ENCODE measurements at places on chromosomes 6 and 20.

GRCh38 chr6:139744891-139745290, 370.4 kb upstream of the CITED2 start:
- DNase-seq: no peak

DNA sequence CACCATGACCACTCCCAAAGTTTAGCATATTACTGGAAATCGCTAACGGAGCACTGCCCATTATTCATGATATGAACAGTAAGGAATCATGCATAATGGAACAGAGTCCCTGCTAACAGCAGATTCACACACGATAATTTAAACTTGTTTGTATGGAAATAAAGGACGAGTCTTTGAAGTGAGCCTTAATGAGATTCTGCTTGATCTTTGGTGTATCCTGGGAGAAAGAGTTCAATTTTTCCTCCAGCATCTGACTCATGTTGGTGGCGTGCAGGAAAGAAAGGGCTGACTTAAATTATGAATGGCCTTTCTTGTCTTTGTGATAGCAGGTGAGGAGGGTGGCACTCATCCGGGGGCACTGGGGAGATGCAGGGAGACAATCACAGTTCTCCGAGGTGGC, 194.6 kb downstream of the ZNF217 start:
- DNase-seq: no peak

- no peak for DNase-seq
Measured at GRCh38 chr20:3812259-3812681, 8.1 kb upstream of the AP5S1 start.

DNA sequence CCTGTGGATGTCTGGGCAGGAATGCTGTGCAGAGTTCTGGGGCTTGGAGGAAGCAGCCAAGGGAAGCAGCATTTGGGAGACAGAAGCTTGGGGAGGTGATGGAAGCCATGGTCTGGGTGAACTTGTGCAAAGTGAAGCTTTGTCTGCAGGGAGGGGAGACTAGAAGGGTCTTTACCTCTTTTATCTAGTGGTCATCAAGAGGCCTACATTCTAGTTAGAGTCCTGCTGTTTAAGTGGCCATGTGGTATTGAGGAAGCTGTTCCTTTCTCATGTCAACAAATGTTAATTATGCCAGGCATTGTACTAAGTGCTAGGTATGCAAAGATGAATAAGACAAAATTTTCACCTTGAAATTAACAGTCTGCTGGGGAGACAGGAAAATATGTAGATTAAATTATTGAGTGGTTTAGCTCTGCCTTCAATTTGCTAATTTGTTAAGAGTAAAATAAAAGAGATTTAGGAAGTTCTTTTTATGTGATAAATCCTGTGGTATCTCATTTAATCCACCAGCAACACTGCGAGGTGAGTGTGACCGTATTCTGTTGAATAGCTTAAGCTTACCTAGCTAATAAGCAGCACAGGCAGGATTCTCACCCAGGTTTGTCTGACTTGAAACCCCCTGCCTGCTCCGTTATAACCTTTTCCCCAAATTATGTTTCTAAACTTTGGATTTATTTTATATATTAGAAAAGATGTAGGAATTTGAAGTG, 43.1 kb downstream of the ARID1B start:
- no peak for DNase-seq

DNA sequence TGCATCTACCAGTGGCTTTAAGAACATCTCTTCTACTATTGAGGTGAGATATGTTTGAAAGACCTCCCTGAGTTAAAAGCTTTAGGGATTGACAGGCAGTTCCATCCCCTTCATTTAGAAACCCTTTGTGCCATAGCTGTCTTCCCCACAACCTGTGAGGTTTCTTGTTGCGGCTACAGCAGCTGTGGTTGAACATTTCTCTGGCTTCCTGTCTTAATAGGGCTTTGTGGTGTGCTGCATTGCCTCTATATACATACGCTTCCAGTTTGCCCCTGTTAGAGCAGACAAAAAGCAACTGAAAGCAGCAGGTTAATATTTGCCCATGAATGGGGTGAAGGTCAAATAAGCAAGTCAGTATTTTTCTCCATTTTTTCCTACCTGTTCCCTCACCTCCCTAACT, 210.2 kb downstream of the TMEM200A start:
- no peak for DNase-seq

DNA sequence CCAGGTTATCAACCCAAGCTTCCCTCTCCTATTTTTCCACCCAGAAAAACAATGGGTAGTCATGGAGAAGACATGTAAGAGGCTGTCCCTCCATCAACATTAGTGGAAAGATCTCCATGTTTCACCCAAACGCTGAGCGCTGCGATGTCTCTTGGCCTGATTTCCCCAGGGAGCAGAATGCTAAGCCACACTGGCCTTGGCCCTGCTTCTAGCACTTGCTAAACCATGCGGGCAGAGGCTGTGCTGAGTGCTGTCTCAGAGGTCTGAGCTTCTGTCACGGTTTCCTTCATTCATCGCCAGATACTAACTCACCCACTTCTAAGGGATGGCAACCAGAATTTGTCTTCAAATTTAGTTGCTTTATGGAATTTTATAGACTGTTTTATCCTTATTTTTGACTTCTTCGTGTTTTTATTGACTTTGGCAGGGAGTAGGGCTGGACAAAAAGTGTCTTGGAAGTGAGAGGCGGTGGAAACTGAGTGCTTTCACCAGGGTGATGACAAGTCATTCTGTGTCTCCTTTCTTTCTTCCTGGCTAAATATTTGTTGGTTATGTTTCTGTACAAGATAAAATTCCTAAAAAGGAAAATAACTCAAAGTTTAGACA, 181.4 kb upstream of the UST start:
- DNase-seq: no peak

DNA sequence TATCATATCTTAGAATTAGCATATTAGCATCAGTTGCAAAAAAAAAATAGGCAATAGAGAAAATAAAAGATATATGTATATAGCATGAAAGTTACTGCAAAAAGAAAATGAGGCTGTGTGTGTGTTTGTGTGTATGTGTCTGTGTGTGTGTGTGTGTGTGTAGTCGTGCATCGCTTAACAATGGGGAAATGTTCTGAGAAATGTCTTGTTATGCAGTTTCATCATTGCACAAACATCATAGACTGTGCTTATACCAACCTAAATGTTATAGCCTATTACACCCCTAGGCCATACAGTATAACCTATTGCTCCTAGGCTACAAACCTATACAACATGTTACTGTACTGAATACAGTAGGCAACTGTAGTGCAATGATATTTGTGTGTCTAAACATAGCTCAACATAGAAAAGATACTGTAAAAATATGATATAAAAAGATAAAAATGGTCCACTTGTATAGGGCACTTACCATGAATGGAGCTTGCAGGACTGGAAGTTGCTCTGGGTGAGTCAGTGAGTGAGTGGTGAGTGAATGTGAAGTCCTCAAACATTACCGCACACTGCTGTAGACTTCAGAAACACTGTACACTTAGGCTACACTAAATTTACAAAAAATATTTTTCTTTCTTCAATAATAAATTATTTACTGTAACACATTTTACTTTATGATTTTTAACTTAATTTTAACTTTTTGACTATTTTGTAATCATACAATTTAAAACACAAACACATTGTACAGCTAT, 805.1 kb downstream of the KIF16B start:
- DNase-seq: no peak

DNA sequence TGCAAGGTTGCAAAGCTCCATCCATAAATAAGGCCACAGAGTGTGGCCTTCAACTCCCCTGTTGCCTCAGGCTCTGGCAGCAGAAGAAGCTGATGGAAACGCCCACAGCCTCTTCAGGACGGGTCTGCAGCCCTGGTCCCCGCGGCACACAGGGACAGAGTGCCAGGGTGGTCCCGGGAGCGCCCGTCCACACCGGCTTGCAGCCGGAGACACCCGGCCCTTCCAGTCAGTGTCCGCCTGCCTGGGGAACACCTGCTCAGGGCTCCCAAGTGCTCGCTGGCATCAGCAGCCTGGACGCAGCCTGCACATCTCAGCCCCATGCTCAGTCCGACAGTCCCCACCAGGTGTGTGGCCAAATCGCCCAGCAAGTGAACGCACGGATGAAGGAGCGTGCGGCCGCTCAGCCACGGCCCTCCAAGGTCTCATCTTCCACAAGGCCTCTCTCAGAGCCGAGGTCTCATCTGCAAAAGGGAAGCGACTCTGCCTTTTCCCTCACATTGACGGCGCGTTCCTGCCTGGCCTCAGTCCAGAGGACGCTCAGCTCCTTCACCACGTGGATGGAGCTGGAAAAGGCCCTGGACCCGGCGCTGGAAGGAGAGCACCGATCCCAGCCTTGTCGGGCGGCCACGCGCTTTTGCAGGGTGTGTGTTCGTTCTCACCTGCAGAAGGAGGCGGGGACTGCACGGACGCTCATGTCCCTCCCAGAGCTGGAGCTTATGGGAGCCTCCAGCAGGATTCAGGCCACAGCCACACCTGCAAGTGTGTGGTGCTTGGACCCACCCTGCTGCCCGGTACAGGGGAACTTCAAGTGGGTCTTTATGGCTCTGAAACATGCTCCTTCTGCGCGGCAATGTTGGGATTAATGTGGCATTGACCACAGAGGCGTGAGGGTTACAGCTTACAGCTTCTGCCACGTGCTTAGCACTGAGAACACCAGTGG, 180.4 kb downstream of the DLL1 start:
- DNase-seq: no peak

GRCh38 chr6:148769304-148769968, 22.6 kb downstream of the UST start:
- no peak for DNase-seq

DNA sequence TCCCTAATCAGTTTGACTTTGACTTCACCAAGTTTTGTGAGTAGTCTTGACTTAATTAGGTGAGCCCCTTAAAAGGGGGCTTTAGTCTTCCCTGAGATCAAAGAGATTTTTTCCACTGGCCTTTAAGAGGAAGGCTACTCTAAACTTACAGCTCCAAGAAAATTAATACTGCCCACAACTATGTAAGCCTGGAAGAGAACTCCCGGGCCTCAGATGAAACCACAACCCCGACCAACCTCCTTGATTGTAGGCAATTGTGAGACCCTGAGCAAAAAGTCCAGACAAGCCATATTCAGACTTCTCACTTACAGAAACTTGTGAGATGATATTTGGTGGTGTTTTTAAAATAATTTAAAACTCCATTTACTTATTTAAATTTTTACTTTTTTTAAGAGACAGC, 18.1 kb downstream of the SNX3 start:
- no peak for DNase-seq

GRCh38 chr20:42274986-42275385, 656.8 kb upstream of the CHD6 start:
- no peak for DNase-seq

GRCh38 chr6:116173928-116174327, 48.0 kb upstream of the COL10A1 start:
- no peak for DNase-seq

DNA sequence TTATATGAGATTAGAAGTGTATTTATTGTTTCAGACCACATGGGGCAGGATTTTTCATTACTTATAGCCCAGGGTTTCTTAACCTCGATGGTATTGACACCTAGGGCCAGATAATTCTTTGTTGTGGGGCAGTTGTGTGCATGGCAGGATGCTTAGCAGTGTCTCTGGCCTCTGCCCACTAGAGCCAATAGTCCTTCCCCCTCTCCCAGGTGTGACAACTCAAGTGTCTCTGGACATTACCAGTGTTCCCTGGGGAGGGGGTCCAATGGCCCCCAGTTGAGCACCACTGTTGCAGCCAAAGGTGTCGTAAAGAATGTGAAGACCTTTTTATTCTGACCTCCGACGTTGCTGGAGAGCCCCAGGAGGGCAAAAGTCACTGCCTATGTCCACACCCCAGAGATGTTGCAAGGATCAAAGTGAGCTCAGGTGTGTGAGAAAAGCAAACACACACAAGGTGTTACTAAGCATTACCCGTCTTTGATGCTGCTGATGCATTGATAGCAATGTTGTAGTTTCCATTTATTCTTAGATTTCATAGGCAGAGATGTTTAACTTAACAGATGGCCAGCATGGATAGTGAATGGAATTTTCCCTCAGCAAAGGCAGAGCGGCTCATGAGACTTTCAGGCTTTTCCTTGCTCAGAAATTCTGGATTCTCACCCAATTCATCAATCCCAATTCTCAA, 22.2 kb downstream of the BANF2 start:
- DNase-seq: no peak

GRCh38 chr20:258269-258858, 840 bp downstream of the DEFB132 start:
- DNase-seq: no peak

GRCh38 chr20:34347571-34347970, 15.5 kb upstream of the ITCH start:
- no peak for DNase-seq

DNA sequence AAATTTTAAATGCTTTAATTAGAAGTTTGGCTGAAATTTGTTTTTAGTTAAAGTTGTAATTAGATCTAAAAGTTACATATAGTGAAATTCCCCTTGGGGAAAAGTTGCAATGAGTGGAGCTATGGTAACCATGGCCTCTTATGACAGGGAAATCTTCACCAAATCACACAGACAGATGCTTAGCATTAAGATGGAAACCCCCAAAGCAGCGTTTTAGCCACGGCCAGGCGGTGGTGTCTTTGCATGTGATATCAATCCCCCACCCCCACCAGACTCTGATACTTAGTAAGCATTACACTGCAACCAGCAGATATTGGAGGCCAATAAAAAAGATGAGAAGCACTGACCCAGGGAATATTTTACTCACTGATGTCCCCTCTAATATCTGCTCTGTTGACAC, 75.7 kb downstream of the REPS1 start:
- no peak for DNase-seq

DNA sequence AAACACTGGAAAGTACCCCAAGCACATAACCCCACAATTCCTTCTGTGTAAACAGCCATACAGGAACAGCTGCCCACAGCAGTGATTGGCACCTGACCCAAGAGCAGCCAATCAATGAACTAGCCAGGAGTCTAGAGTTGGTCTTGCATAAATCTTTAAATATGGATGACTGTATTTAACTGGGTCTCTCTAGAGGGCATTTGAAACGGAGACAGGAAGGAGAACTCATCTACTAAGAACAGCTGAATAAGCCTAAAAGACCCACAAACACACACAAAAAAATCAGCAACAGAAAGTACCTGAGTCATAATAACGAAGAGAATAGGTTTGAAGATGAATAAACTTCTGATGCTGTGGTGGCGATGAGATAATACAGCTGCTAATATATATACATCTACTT, 49.0 kb upstream of the ASF1A start:
- no peak for DNase-seq

DNA sequence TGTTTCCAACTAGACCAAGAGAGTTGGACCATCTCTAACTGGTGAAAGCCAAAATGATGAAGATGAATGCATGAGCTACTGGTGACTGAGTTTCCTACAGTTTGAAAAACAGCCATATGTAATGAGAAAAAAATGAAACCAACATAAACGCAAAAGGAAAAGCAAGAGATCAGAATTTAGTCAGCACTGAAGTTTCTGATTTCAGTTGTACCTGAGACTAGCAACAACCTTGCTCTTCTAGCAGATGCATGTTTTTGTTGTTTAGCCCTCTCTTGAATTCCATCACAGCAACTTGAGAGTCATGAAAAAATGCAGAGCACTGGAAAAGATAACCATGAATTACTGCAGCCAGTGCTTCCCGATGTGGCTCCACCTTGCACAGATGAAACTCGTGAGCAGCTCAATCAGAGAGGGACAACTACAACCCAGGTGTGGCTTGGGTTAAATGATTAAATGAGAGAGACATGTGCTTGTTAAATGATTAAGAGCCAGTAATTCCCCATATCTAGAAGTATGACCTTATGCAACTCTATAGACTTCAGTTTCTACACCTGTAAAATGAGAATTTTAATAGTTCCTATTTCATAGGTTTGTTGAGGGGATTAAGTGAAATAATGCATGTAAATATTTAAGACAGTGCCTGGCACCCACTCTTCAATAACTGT, 104.8 kb downstream of the ELOVL4 start:
- no peak for DNase-seq
